Suppressor macrophage (primary cell): ENCODE measurements at places on chromosomes 13 and 19.

DNA sequence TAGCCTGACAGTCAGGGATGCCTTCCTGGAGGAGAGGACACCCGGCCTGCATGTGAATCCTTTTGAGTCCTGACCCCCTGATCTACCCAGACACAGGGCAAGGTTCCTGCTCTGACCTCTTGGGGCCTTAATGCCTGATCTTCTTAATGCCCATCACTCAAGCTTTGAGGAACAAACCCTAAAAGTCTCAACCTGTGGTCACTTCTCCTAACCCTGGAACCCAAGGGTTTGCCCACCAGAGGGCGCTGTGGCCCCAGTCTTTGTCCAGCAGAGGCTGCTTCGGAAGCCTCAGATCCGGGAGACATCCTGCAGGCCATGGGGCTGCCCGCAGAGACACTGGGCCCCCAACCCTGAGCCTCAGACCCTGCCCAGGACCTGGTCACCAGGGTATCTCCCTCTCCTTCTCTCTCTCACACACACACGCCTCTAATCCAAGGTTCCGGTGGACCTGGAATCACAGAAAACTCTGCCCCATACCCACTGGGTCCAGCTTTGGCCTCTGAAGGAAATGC lies 9.8 kb upstream of the DPF1 start:
- DNase-seq: peak; percentile 89

GRCh38 chr19:47470447-47471195 lies 1.1 kb downstream of the SLC8A2 start:
- no peak for DNase-seq

DNA sequence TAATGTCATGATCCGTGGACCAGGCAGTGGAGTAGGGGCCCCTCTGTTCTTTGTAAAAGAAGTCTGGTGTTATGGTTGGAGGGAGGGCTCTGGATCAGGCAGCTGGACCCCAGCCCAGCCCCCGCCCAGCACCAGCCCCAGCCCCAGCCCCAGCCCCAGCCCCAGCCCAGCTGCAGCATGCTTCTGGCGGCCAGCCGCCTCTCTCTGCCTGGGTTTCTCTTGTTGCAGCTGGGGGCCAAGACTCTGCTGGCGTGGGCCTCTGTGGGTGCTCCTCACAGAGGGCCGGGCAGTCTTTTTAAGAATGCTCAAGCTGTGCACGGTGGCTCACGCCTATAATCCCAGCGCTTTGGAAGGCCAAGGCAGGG lies 17.9 kb downstream of the DOT1L start:
- no peak for DNase-seq

GRCh38 chr19:16660763-16661479 lies at the start of gene TMEM38A:
TSS of gene TMEM38A (plus strand) at chr19:16661139. CDS start at chr19:16661218, 79 bp downstream.
- DNase-seq: peak; percentile 65
